RCC 7860 (cell line): ENCODE measurements at places on chromosomes 5 and 9.

DNA sequence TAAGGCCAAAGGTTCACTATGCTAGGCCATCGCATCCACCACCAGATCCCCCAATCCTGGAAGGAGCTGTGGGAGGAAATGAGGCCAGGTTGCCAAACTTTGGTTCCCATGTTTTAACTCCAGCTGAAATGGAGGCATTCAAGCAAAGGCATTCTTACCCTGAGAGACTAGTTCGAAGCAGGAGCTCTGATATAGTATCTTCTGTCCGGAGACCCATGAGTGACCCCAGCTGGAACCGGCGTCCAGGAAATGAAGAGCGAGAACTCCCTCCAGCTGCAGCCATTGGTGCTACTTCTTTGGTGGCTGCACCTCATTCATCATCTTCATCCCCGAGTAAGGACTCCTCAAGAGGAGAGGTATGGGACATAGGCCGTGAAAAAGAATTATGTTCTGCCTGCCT lies 75.6 kb downstream of the GAPVD1 start:
- DNase-seq: no peak

DNA sequence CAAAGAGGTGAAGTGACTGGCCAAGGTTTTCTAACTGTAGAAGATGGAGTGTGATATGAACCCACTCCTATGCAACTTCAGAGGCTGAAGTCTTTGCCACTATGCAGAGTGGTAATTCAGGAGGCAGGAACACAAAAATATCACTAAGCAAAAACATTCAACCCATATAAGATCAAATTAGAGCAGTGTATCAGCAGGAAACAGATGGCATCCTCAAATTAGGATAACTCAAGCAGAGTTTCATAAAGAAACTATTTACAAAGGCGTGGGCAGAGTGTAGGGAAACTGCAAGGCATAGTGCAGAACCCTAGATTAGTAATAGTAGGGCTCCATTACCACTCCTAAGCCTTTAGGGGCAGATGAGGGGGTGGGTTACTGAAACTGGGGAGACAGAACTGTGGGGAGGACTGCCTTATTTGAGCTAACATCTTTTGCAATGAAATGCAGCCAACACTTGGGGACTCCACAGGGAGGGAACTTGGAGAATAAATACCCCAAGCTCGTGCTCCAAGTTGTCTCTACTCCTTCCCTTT lies 72.2 kb downstream of the PTTG1 start:
- no peak for DNase-seq

GRCh38 chr5:22242532-22242931 lies 610.6 kb downstream of the CDH12 start:
- DNase-seq: no peak

- no peak for DNase-seq
Observed at GRCh38 chr5:171969288-171969880, 37.1 kb downstream of the FBXW11 start.

DNA sequence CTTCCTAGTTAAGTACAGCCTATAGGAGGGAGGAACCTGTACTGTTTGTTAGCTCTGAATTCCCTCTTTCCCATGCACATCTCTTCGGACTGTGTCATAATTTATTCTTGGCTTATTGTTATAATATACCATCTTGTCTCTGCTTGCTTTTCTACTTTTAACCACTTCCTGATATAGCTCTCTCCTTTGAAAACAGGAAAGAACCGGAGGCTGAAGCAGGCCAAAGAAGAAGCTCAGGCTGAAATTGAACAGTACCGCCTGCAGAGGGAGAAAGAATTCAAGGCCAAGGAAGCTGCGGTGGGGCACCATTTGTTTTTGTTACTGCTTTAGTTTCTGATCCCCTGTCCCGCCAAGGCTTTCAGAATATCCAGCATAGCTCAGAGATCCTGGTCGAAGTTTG lies 4.8 kb downstream of the ATP6V1G1 start:
- DNase-seq: no peak

GRCh38 chr9:19642256-19642655 lies 146.6 kb downstream of the SLC24A2 start:
- no peak for DNase-seq

DNA sequence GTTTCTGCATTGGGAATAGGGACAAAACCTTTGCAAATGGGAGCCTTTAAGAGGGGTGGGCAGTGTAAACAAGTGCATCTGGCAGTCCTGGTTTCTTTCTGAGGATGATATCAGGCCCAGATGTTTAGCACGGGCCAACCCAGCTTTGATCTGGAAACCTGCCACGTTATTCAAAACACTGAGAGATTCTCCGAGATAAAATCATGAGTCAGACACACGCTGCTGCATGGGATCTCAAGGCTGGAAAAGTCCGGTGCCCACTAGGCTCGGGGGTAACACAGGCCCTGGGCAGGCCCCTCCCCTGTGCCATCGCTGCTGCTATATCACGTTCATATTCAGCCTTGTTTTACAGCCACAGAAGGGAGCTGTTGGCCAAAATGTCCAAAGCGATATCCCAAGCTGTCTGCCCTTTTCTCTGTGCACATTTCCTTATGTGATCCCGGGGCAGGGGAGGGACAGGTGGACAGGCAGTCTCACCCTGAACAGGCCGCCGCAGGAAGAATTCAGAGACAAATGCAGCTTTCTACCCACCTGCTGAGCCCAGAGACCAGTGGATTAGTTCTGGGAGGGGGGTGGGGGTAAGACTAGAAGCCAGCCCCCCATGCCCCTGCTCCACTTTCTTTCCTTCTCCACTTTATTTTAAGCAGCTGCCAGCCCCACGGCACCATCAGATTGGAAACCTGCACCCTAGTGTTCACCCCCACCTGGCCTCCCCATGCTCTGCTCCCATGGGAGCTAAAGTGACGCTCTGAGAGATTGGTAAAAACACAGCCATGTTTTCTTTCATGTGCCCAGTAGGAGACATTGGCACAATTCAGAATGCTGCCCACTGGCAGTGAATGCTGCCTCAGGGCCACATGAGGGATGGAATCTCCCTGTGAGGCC lies 63.1 kb downstream of the TMOD1 start:
- DNase-seq: no peak

GRCh38 chr5:15731699-15732098 lies 231.7 kb downstream of the FBXL7 start:
- no peak for DNase-seq
